Activated CD4-positive, alpha-beta T cell treated with anti-CD3 and anti-CD28 coated beads, Interleukin-2, amount 50 U/mL, for 16 hours (primary cell): ENCODE measurements at places on chromosomes 2 and 18.
A peak's percentile ranks its signal among the peaks of the same experiment; 100 is the strongest.

- no peak for DNase-seq
Observed at GRCh38 chr2:63434024-63435001, 154.0 kb downstream of the WDPCP start.

GRCh38 chr2:138897274-138897673 is 117.1 kb upstream of the NXPH2 start:
- no peak for DNase-seq

- no peak for DNase-seq
Observed at GRCh38 chr2:219688560-219689445, 61.4 kb downstream of the SLC4A3 start.

- no peak for DNase-seq
Observed at GRCh38 chr2:104465981-104466380, 387.9 kb upstream of the POU3F3 start.

DNA sequence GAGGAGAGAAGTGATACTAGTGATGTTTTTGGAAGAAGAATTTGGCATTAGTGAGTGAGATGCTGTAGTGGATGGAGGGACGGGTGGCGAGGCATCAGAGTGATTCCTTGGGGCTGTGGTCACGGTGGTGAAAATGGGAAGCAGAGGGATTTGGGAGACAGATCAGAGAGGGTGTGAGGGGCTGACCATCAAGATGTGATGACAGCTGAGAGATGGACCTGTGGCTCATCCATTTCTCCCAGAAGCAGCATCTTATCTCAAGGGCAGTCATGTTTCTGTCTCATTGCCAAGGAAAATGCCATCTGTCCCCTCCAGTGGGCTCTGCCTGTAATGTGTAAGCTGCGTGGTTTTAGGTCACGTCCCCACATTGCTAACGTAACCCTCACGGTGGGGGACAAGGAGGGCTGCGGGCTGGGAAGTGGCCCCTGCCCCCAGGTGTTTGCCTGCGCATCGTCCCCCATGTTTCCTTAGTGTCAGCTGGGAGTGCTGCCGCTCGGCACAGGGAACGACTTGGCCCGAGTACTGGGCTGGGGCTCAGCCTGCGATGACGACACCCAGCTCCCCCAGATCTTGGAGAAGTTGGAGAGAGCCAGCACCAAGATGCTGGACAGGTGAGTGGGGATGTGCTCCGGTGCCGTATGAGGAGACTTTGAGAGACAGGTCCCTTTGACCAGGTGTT is 91.0 kb downstream of the DGKD start:
- DNase-seq, result no peak

DNA sequence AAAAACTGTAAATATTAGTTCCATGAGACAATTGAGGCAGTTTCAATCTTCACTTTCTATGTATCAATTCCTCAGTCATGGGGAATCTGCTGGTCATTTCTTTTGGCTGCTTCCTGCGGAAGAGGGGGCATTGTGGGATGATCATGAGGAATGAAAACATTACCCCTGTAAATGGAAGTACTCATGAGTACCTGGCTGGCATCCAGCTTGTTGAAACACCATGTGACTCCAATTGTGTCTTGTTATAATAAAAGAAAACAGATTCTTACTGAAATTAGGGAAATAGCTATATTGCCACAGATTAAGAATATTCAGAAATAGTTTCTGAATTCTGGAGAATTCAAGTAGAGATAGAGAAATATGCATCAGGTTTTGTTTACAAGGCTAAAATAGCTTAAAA is 41.6 kb upstream of the GPR39 start:
- DNase-seq, result no peak

- DNase-seq, result no peak
Observed at GRCh38 chr18:8814206-8814605, 108.8 kb downstream of the MTCL1 start.

- DNase-seq, result no peak
Observed at GRCh38 chr2:29112379-29112778, 2.8 kb upstream of the CLIP4 start.

DNA sequence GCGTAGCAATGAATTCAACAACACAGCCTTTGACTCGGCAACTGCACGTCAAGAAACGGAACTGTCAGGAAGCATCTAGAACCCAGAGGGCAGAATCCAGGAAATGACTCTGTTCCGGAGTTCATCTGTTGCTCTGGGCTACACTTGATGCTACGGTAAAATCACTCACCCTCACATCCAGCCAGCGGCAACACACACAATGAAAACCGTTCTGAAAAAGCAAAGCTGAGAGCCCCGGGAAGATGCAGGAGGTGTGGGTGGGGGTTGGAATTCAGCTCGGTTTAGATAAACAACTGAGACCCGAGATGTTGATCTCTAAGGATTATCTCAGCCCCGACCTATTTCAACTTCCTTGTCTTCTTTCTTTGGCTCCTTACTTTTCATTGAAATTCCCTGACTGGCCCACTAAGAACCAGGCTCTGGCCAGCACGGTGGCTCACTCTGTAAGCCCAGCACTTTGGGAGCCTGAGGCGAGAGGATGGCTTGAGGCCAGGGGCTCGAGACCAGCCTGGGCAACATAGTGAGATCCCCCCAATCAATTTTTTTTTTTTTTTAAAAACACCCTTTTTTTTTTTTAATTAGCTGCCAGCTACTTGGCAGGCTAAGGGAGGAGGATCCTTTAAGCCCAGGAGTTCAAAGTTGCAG is 13.3 kb upstream of the RAB17 start:
- DNase-seq, result peak; percentile 54

DNA sequence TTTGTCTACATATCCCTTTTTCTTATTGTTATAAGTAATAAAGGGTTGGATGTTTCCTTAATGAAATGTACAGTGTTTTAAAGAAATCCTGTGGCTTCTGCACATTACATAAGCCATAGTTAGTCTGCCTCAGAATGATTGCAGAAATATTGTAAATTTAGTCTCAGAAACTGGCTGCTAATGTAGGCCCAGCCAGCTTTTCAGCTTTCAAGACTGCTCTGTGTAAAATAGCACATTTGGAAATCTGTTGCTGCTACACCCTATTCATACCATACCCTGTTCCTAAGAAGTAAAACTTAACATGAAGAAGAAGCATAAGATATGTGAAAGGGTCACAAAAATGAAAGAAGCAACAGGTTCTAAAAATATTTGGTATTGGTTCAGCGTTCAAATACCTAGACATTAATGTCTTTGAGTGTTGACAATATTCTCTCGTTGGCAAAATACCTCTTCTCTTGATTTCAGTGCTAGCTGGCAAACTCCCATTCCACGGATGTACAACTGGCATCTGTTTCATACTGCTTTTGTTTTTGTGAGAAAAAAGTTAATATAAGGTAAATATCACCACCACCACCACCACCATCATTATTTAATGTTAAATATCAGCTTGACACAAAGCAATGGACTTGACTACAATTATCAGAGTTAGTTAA is 19.2 kb upstream of the NCKAP1 start:
- DNase-seq, result no peak

DNA sequence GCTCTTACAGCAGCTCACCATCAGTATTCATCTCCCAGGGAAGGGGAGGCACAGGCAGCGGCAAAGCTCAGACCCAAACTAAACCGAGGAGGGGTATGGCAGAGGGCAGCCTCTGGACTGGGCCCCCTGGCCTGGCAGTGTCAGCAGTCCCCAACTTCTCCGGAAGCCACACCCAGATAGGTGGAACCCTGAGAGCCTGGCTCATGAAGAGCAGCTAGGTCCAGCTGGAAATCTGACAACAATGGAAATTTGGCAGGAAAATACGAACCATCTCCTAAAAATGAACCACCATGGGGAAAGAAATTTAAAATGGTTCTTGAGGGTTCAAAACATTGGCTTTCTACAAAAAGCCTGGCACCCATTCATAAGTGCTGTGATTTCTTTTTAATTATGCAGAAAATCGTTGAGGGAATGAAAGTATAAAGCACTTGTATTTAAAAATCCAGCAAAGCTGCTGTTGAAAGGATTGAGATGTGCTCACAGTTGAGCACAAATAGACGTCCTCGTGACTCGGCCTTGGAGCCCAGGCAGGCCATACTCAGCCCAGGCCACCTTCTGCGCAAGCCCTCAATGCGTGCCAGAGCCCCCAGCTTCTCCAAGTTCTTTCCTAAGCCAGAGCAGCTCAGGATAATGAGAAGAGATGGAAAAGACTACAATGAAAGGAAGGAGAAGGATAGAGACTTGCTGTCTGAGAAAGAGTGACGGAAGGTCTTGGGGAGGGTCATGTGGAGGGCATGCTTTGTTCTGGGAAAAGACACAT is 93.0 kb downstream of the COL6A3 start:
- DNase-seq, result no peak

DNA sequence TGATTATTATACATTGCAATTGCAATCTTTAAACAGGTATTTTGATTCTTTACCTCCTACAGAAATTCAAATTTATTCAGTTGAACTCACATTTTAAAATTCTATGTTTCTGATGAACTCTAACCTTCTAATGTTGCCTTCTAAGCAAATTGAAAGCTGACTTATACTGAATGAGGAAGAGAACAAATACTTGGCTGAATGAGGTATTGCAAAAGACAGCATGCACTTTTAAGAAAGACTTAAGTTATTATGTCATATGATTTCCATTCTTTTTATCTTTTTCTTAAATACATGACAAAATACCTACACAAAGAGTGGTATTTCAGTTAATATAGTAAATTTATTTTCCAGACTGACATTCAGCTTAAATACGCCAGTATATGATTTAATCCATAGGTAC is 64.7 kb downstream of the FAM228A start:
- no peak for DNase-seq

DNA sequence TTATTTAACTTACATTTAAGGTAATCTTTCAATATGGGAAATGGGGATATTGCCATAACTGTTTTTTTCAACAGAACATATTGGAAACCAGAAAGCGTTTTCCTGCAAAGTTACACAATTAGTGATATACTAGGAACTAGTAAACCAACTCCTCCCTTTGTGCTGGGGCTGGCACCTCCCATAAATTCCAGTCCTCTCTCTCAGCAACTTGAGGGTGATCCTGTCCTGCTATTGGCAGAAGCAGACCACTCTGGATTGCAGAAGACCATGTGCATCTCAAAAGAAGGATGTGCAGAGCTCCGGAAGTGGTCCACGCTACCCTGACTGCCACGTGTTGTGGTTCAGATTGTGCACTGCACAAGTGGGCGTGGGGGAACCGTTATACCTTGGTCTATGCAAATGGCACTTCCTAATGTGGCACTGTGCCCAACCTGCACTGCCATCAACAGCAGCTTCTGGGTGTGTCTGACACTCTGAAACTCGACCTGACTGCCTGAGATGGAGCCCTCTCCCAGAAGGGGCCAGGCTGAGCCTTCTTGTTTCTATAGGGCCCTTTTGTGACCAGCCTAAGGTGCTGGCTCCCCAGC is 219.2 kb downstream of the ZNF516 start:
- no peak for DNase-seq

DNA sequence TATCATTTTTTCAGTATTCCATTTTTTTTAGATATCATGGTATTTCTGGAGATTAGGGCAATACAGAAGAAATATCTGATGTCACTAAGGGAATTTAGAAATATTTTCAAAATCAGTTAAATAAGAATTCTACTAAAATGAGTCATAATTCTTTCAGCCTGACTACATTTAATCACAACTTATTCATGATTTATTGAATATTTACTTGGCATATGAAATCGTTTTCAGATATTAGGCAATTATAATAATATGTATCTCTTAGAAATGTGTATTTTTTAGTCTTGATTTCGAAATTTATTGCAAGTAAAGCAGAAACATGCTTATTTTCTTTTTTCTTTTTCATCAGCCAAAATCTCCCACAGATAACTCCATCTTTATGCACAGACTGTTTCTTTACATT is 142.2 kb downstream of the CCDC102B start:
- no peak for DNase-seq

DNA sequence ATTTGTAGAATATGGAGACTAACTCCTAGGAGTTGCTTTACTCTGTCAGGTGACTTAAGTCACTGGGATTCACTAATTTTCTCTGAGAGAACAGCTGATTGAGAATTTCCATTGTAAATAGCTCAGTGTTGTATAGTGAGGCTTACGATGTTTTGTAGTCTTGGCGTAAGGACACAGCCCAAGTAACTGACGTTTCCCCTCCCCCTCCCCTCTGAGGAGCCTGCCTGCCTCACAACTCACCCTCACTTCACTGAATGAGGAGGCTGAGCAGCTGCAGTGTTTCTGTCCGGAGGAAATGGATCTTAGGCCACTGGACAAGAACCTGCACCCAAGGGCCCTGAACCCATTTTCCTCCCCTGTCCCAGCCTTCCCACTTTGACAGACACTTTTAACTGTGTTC is 264.6 kb downstream of the PHLPP1 start:
- DNase-seq, result no peak

DNA sequence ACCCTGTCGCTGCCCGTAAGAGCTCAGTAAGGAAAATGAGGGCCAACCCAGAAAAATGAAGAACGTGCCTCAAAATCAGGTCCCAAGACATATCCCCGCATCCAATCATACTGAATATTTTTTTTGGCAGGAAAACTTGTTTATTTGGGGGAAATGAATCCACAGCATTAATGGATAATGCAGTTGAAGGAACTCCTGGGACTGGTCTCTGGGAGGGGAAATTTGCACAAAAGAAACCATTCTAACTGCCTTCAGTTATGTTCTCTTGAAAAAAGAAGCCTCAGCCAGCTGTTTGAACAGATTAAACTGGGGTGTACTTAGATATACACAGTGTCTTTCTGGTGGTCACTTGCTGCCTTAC is 61.3 kb downstream of the SPRED2 start:
- DNase-seq, result no peak

- DNase-seq, result no peak
Observed at GRCh38 chr2:80748592-80748991, 444.0 kb upstream of the LRRTM1 start.

DNA sequence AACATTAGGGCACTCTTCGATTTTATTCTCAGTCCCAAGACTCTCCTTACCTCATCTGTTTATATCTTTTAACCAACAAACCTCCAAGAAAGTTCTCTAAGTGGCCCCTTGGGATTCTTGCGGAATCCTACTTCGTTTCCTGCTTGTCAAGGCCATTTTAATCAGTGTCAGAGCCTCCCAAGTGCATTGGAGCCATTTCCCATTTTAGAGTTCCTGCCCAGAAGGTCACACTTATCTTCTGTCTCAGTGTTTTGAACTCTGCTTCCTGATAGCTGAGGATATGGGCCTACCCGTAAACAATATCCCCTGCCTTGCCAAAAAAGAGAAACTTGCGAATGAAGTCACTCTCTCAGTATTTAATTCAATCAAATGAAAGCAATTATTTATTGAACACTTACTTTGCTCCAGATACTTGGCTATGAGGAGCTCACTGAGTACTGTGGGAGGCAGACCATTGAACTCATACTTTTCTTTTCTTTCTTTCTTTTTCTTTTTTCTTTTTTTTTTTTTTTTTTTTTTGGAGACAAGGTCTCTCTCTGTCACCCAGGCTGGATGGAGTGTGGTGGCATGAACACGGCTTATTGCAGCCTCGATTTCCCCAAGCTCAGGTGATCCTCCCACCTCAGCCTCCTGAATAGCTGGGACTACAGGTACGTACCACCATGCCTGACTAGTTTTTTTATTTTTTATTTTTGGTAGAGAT is 5.7 kb upstream of the NOSTRIN start:
- no peak for DNase-seq

- DNase-seq, result no peak
Observed at GRCh38 chr2:5942204-5942603, 250.0 kb downstream of the SOX11 start.

DNA sequence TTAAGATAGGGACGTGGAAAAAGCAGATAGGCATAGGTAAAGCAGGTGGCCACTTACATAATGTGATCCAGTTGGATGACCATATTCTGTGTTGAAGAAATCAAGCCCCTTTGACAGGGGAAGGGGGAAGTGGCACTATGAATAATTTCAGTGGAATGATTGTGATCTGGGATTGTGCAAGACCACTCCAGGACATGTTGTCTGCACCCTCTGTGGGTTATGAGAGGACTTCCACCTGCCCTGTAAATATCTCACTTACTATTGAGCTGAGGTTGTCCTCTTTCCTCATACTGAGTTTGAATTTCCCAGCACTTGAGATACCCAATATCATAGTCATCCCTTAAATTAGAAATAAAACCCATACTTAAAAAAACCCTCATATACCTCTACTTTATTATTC is 220.7 kb downstream of the IRS1 start:
- DNase-seq, result no peak
